Epithelial cell of prostate (primary cell): ENCODE measurements at places on chromosomes 6 and 20.

DNA sequence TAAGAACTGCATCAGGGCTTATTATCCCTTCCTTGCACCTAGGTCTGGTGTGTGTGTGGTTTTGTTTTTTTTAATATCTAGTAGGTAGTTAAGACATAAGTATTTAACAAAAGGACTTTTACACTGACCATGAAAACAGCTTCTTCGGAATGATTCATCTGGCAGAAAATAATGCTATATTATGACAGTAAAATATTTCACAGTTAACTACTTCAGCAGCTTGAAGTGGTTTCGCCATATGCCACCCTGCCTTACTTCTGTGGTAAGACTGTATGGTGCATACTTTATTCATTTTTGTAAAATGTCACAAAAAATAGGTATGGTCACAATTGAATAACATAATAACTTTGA lies 858 bp upstream of the PTPRK start:
- no peak for DNase-seq

DNA sequence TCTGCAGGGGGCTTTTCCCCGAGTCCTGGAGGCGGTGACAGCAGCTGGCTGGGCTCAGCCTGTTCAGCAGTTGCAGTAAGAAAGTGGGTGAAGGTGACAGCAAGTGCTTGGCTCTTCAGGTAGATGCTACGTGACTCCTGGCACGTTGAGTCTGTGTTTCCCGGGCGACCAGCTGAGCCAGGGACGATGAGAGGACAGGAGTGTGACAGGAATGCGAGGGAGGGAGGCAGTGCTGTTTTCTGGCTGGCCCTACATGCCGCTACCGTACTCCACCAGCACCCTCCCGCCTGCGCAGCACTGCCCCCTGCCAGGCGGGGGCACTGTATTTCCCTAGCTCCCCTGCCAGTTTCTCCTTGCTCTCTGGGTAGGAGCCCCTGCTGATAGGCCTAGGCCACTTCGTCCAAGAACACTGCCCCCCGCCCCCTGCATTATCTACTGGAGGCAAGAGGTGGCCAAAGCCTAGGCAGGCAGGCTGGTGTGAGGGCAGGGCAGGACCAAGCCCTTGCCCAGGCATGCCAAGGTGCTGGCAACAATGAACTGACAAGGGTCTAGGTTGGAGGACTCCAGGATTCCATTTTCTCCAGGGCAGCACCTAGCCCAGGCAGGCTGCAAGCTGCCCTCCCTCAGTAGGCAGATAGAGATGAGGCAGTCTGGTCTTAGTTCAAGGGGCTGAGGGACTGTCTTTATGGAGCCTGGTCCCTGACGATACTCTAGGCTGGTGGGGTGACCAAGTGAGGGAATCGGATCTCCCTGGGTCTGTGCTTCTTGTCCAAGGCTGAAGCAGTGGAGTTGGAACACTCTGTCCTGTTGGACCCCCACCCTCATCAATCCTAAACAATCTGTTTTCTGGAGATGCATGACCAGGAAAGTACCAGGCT lies 19.2 kb downstream of the MRPS18A start:
- peak; percentile 57 for DNase-seq

- DNase-seq: no peak
Observed at GRCh38 chr6:108883172-108883571, 35.0 kb downstream of the ARMC2 start.

GRCh38 chr20:4512891-4513550 lies 208.7 kb upstream of the PRND start:
- DNase-seq: peak; percentile 75

GRCh38 chr6:168627506-168628175 lies 186.7 kb downstream of the SMOC2 start:
- DNase-seq: no peak

GRCh38 chr6:140660295-140660694 lies 1285.8 kb upstream of the CITED2 start:
- DNase-seq: no peak

DNA sequence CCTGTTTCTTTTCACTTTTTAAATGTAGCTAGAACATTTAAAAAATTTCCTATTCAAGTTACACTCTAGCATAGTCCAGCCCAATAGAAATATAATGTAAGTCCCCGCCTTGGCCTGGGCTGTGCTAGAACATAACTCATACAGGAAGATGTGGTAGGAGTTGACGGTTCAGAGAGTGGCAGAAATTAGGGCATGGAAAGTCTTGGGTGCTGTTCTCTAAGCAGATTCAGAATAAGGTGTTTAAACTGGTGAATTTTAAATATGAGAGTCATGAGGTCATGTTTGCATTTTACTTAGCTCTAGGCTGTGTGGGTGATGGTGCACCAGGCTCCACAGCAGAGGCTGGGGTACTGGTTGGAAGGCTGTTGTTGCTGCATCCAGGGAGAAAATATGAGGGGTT lies 256.5 kb downstream of the FARS2 start:
- DNase-seq: no peak

DNA sequence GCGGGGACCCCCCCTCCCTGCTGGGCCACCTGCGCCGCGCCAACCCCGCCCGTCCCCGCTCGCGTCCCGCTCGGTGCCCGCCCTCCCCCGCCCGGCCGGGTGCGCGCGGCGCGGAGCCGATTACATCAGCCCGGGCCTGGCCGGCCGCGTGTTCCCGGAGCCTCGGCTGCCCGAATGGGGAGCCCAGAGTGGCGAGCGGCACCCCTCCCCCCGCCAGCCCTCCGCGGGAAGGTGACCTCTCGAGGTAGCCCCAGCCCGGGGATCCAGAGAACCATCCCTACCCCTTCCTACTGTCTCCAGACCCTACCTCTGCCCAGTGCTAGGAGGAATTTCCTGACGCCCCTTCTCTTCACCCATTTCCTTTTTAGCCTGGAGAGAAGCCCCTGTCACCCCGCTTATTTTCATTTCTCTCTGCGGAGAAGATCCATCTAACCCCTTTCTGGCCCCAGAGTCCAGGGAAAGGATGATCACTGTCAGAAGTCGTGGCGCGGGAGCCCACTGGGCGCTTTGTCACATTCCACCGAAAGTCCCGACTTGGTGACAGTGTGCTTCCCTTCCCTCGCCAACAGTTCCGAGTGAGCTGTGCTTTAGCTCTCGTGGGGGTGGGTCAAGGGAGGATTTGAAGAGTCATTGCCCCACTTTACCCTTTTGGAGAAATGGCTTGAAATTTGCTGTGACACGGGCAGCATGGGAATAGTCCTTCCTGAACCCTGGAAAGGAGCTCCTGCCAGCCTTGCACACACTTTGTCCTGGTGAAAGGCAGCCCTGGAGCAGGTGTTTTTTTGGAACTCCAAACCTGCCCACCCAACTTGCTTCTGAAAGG lies 2.1 kb downstream of the VEGFA start:
- DNase-seq: no peak

- DNase-seq: no peak
Observed at GRCh38 chr6:133895573-133896343, 6.8 kb downstream of the TCF21 start.

- DNase-seq: no peak
Observed at GRCh38 chr6:31081872-31082271, 30.5 kb downstream of the C6orf15 start.

DNA sequence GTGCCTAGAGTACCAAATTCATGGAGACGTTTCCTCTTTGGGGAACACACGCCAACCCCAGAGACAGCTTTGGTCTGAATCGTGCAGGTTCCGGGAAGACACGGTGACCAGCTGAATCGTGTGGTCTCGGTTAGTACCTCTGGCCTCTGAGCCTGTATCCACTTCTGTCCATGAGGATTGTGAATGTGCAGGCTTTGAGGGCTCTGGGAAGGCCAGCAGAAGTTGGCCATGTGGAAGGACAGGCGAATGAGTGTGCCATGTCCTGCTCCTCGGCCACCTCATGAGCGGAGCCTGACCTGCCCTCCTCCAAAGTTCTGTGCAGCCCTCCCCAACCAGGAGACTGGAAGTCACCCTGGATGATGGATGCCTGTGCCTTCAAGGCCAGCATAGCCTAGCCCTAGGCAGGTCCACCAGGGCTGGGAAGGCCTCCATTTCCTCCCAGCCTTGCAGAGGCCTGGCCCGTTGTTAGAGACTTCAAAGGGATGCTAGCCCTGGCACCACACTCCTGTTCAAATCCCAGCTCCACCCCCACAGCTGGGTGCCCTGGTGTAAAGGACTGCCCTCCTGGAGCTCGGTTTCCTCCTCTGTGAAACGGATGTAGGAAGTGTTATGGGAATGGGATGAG lies 1.7 kb upstream of the TMEM74B start:
- DNase-seq: no peak

DNA sequence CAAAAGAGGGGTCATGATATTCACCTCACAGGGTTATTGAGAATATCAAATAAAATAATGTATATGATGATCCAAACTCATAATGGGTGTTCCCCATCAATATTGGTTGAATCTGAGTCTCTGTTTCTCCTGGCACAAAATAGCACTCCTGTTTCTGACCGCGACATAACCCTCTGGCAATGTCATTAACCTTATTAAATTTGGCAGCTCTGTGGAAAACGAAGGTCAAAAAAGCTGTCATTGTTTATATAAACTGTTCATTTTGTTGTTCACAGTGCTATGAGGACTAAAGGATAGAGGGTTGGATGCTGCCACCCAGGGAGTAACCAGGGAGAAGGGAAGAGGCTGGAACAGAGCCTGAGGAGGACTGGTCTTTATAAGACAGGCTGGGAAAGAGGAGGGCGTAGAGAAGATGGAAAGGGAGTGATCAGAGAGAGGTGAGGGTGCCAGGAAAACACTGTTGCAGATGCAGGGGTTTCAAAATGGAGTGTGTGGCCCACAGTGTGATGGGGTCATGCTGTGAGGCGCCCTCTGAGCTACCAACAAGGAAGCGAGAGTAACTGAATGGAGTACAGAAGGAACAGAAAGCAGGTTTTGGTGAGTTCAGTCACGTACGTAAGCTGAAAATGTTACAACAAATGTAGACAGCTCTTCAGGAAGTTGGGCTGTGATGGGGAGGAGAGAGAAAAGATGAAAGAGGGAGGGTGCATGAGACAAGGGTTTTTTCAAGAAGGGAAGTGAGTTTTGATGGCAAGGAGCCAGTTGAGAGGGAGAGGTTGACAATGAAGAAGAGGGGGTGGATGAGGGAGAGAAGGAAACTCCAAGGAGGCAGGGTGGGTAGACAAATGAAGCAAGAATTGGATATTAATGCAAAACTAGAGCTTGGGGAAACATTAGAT lies 251.6 kb upstream of the TAB2 start:
- DNase-seq: no peak
